ENCODE measurements at places on chromosomes 6 and 20.

- no peak for DNase-seq
Observed at GRCh38 chr6:116456927-116457326, 4.2 kb upstream of the CALHM6 start.

- no peak for DNase-seq
Observed at GRCh38 chr6:3609388-3609787, 142.1 kb downstream of the PXDC1 start.

DNA sequence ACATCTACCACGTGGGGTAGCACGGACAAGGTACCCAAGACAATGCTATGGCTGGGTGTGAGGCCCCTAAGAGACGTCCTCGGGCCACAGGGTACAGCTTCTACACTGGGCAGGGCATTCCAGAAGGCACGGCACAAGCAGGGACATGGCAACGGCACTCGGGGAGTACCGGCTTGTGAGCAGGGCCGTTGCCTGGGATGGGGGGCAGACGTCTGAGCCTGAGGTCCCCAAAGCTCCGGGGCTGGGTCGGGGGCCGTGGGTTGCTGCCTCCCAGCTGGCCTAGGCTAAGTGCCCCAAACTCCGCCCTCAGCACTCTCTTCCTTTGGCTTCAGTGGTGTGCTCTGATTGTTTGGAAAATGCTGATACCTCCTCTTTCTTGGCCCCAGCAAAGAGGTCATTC is 110.6 kb downstream of the SULF2 start:
- no peak for DNase-seq

DNA sequence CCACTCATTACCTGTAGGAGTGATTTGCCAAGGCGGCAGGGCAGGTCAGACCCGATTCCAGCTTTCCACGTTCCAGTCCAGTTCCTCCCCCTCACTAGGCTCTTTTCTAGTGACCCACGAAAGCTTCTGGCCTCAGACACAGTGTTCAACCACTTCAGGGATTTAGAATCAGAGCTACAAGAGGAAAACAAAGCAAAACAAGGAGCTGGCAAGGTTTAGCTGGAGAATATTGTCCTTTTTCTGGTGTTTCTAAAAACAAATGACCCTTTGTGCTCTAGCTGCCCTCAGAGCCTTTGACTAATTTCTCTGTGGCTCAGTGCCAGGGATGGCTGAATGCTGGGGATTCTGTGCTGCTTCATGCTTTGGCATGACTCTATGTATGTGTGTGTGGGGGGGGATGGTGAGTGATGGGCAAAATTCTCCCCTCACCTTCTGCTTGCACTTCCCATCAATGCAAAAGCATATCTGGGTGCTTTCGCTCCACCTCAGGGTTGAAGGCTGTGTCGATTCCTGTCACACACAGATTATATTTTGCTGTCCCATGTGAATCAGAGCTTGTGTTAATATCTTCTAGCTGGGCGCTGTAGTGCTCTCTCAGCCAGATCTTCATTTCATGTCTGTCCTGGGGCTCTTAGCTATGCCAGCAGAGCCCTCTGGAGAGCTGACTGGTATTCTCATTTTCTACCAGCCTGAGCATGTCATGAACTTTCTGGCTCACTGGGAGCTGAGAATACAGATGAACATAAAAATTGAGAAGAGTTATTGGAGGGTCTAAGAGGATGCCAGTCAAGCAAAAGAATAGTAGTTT is 19.3 kb upstream of the NEDD9 start:
- no peak for DNase-seq

- no peak for DNase-seq
Observed at GRCh38 chr6:143642403-143642802, 35.4 kb upstream of the PHACTR2 start.

DNA sequence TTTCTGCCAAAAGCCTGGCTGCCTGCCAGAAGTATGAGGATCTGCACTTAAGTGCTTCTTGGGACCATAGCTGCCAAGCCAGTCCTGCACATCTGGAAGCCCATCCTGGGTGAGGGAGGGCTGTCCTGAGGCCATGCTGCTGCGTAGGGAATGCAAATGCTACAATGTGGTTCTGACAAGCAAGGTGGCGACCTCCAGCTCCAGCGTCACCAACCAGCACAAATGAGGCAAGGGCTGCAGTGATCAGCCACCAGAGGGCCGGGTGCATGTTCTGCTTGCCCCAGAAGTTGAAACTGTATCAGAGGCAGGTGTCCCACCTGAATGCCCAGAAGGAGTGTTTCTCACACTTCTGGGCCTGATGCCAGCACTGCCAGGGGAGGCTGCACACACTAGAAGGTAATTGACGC is 99.1 kb upstream of the KCNQ5 start:
- DNase-seq = no peak

- no peak for DNase-seq
Observed at GRCh38 chr6:14450578-14450977, 333.0 kb downstream of the CD83 start.

GRCh38 chr6:157035546-157035945 is 258.4 kb downstream of the ARID1B start:
- no peak for DNase-seq

- DNase-seq = no peak
Observed at GRCh38 chr6:3797231-3798054, 45.9 kb upstream of the PXDC1 start.

- DNase-seq = no peak
Observed at GRCh38 chr20:16533502-16533901, 39.7 kb downstream of the KIF16B start.

DNA sequence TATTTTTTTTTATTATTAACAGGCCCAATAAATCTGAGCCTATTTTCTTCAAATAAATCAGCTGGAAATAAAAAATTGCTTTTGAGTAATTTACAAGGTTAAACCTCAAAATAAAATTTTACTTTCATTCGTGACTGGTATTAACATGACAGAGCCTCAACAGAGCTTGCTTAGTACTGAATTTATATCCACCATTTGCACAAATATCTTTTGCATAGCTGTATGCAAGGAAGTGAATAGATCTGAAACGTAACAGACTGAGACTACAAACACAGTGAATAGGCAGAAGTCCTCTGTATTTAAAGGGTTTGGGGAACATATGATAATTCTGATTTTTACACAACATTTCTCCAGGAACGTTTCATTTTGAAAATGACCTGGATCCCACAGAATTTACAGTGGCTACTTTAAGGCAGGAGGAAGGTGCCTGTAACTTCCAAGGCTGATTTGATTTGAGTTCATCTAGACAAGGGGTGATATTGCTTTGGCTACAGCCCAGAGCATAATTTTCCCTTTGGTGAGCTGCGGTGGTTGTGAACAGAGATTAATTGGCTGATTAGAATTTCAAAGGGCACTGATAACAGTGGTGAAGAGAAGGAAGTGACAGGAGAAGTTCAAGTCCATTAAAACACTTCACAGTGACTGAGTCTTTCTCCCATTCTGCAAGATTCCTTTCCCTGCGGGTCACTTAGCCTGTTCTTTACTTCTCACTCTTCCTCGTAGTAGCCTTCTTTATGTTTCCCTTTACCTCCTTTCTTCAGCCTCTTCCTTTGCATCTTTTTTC is 121.2 kb upstream of the SASH1 start:
- DNase-seq = no peak

DNA sequence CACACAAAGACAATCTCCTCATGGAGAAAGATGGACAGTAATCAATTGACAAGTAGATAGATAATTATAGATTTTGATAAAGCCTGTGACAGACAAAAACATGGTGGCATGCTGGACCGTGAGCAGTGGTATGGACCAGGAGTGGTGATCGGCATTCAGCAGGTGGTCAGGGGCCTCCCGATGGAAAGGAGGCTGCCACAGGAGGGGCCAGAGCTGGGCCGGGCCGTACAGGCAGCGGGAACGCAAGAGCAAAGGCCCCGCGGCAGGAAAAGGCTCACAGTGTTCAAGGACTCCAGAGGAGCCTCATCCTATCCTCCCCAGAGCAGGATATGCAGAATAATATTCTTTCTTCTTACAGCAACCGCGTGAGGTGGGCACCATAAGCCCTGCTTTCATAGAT is 123.7 kb downstream of the EYA2 start:
- no peak for DNase-seq

DNA sequence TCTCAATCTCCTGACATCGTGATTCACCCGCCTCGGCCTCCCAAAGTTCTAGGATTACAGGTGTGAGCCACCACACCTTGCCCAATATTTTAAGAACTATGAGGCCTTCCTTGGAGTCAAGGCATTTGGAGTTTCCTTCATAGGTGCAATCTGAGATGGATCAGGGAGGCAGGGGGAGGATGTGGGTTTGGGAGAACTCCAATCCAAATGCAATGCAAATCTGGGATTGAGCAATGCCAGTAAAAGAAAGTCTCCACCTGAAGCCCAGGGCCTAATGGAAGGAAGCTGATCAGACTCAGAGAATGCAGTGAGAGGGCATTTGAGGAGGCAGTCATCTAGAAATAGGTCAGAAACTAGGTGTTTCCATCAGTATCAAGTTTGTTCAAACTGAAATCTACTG is 21.2 kb downstream of the RSPH3 start:
- no peak for DNase-seq

- DNase-seq = no peak
Observed at GRCh38 chr6:138554146-138554545, 54.9 kb upstream of the NHSL1 start.

- no peak for DNase-seq
Observed at GRCh38 chr20:45456632-45457031, 12.9 kb upstream of the WFDC2 start.

DNA sequence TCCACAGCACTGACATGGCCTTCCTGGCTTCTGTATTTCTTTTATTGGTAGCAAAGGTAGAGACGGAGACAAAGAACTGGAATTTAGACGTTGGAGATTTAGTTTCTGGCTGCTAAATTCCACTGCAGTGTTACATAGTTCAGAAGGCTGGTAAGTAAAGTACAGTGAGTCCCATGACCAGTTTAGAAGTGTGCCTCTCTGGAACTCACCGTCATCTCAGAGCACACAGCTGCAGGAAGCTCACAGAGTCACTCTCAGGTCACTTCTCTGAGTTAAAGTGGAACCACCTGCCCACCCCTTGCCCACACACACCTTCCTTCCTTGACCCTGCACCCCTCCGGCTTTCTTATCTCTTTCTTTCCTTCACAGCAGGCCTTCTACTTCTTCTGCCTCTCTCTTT is 19.6 kb upstream of the BMP6 start:
- no peak for DNase-seq

DNA sequence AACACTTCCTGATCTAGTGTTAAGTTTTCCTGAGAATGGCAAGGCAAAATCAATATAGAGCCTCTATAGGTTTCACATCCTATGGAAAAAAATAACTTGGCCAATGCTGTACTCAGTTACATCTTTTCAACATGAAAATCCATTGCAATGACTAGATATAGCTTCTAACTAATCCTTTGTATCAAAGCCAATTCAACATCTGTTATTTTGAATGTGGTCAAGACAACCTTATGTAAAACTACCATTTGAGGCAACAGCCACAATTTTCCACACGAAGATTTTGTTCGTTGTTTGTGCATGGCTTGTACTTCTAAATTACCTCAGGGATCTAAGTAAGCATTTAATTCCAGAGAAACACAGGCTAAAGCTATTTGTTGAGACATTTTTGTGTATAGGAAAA is 637.8 kb upstream of the EYS start:
- no peak for DNase-seq

DNA sequence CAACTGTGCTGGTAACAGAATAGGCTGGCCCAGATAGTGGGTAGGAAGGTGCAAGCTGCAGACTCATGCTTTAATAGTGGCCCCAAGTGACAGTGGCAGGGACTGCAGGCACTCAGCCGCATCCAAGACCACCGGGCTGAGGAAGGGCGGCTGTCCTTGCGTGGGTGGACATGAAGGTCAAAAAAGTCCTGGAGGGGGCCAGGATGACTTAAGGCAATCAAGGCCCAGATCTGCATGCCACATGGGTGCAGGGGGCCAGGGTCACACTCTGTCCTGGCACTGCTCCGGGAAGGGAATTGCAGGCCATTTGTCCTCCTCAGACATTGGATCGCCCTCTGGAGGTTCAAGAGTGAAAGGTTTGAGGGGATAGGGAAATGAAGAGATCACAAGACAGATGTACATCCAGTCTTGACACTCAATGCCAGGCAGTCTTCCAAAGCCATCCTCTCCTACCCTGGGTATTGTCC is 10.4 kb upstream of the VNN2 start:
- no peak for DNase-seq

DNA sequence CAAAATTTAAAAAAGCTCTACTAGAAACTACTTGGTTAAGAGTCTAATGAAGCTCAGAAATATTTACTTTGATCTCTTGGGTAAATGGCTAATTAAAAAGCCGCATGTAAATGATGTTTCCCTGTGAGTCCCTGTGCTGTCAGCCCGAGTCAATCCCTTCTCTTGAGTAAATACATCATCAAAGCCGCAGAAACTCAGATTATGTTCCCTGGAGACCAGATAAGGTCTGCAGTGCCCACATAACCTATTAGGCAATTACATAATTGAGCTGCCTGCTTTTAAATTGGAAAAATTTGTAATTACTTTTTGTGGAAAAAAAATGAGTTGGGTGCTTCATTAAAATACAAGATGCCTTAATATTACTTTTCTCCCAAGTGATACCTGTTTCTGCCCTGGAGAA is 83.1 kb downstream of the KIZ start:
- DNase-seq = no peak

DNA sequence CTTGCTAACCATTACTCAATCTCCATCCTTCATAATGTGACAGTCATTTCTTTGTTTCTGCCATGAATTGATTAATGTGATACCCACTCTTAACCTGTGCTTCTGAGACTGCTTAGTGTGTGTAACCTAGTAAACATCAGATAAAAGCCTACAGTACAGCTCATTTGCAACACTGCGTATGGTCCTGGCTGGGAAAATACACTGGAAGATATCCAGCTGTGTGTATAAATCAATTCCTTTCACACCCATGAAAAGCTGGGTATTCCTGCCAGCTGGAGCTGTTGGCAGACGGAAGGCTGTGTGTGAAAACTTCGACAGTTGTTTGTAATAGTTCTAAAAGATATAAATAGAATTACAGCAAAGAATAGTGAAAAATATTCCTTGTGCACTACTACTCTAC is 509.2 kb downstream of the FRK start:
- DNase-seq = peak; percentile 66

- no peak for DNase-seq
Observed at GRCh38 chr6:168328086-168328485, 8.5 kb upstream of the DACT2 start.

Measured in NCI-H2081 treated with DMSO at 0.1 percent for 48 hours (cell line).